Activated T-helper 17 cell treated with anti-CD3 and anti-CD28 coated beads, Interleukin-2, amount 50 U/mL, for 72 hours (primary cell): ENCODE measurements at places on chromosomes 6 and 20. TPM values are rescaled to one million over a fixed set of nuclear protein-coding genes. Genes with fewer than 3 reads are reported as not detected.

DNA sequence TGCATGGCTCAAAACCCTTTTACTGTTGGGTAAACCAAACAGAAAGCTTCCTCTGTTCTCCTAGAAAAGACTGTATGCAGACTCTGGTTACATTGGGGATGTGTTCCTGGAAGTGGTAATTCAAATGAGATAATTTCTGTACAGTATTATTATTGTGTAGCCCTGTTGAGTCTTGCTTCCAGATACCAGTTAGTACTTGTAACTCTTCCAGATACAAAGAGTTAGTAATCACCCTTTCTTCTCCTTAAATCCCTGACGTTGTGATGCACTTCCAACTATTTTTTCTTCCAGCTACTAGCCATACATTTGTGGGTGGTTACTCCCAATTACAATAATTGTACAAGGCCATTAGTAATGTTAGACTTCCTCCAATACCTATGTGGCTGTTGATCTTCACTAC lies 42.3 kb upstream of the GRIK2 start:
- no peaks in the 10 kb centered on the region for H3K4me1 ChIP-seq
- H3K27me3 ChIP-seq = no peaks in the 10 kb centered on the region

- no peak for ATAC-seq
- H3K4me1 ChIP-seq = peaks cover 20% of the 10 kb centered on the region
- no peaks in the 10 kb centered on the region for H3K36me3 ChIP-seq
- H3K27ac ChIP-seq = no peak overlapping the region
Observed at GRCh38 chr6:52547647-52548352, 29.1 kb downstream of the TRAM2 start.

Gene C6orf58
- total RNA-seq = not detected

DNA sequence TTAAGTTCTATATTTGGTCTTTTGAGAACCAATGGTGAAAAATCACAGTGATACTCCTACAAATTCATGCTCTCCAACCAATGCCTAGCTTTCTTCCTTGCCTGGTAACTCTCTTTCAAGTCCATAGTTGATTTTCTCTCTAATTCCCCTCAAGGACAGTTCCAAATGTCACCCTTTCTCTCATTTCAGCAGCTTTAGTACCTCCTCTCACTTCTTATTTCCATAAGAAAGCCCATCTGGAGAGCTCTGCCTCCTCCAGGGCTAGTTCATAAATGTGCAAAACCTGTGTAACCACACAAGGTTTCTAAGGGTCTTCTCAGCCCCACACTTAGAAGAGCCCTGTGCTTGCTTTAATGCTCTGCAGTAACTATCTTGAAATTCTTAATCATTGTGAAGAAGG lies 155.4 kb upstream of the PLCB4 start:
- ATAC-seq = no peak
- H3K4me3 ChIP-seq = no peak overlapping the region
- H3K4me1 ChIP-seq = no peaks in the 10 kb centered on the region
- no peak overlapping the region for H3K27ac ChIP-seq
- H3K27me3 ChIP-seq = no peaks in the 10 kb centered on the region

GRCh38 chr6:54037277-54037779 lies 73.9 kb upstream of the MLIP start:
- no peak overlapping the region for H3K4me3 ChIP-seq
- peaks cover 9% of the 10 kb centered on the region for H3K27me3 ChIP-seq
- no peaks in the 10 kb centered on the region for H3K4me1 ChIP-seq
- ATAC-seq = no peak
- H3K36me3 ChIP-seq = no peaks in the 10 kb centered on the region

GRCh38 chr6:133115946-133116345 lies 125.2 kb upstream of the EYA4 start:
- no peak for ATAC-seq
- no peak overlapping the region for H3K4me3 ChIP-seq
- H3K27me3 ChIP-seq = no peaks in the 10 kb centered on the region
- no peaks in the 10 kb centered on the region for H3K4me1 ChIP-seq
- no peak overlapping the region for H3K27ac ChIP-seq
- H3K36me3 ChIP-seq = no peaks in the 10 kb centered on the region

- no peaks in the 10 kb centered on the region for H3K4me1 ChIP-seq
- peaks cover 21% of the 10 kb centered on the region for H3K27me3 ChIP-seq
- ATAC-seq = no peak
- H3K27ac ChIP-seq = no peak overlapping the region
Observed at GRCh38 chr6:10451828-10452509, 37.1 kb upstream of the TFAP2A start.

DNA sequence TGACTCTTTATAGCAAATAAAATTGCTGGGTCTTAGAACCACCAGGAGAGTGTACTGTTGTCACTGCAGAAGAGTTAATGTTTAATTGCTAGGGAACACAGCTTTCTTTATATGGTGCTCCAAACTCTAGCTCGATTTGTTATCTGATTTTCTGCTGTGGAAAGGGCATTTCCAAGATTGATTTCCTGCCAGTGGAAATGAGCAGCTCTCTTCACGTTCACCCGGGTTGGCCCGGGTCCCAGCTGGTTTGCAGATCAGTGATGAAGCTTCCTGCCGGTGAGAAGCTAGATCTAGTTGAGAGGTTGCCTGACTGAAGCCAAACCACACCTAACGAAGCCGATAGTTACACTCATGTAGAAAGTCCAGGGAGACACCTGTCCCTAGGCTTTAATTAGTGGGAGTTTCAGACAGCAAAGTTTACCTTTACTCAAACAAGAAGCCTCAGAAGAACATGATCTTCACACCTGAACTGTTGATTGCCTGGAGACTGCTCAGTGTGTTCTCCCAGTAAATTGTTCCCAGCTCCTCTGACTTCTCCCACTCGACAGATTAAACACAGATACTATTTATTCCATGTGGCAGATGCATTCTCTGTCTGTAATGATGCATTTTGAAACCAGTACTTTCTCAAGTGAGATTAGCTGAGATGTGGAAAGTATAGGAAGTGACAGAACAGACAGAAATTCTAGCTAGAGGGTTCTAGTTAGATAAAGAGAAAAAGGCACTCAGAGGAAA lies 27.8 kb downstream of the PAQR8 start:
- peaks cover 63% of the 10 kb centered on the region for H3K4me1 ChIP-seq
- H3K36me3 ChIP-seq = no peaks in the 10 kb centered on the region
- peak overlapping the region; percentile 74 for H3K4me3 ChIP-seq
- H3K27ac ChIP-seq = peak overlapping the region; percentile 85

Gene RAD21L1
- total RNA-seq = not detected

DNA sequence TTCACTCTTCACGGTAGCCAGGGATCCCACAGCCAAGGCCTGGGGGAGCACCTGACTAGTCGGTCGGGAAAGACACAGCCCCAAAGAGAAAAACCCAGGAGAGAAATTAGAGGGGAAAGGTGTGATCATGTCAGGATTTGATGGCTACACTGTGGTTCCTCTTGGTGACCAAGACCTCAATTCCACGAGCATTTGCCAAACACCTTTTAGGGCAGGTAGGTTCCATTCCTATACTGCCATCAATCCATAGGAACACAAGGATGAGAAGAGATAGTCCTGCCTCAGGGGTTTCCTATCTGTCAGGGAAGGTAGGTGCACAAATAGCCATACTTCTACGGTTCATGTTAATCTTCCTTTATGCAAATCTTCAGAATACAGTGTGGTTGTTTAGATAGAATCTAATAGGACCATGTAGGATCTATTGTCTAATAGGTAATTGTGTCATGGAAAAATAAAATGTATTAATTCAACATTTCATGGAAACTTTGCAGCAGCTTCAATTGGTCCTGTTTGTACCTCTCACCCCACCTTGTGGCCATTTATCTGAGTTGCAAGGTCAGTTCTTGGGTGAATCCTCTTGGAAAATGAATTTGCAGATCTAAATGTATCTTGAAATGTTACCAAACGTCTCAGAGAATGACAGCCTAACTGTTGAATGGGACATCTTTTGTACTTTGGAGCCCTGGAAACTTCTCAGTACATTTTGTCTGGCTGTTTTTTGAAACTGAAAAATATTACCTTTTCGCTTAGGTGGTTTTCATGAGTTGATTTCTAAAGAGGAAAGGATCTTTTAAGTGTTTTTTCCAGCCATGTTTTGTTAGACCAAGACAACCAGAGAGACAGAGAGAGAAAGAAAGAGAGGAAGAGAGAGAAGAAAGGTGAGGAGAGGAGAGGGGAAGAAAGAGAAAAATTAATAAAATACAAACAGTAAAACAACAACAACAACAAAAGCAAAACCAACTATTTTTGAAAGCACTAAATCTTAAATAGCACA lies 33.7 kb upstream of the IYD start:
- no peaks in the 10 kb centered on the region for H3K36me3 ChIP-seq
- H3K27me3 ChIP-seq = peaks cover 9% of the 10 kb centered on the region

Gene C20orf202
- total RNA-seq = not detected

Gene RPS18
- total RNA-seq = 4,633 TPM

Gene ADGRF1
- total RNA-seq = not detected

- H3K4me3 ChIP-seq = no peak overlapping the region
- H3K27me3 ChIP-seq = no peaks in the 10 kb centered on the region
- ATAC-seq = no peak
- no peaks in the 10 kb centered on the region for H3K4me1 ChIP-seq
- no peak overlapping the region for H3K27ac ChIP-seq
- peaks cover 4% of the 10 kb centered on the region for H3K36me3 ChIP-seq
Observed at GRCh38 chr20:8627340-8628004, 441.4 kb upstream of the PLCB4 start.

Gene TENT5A
- 0.41 TPM for total RNA-seq

DNA sequence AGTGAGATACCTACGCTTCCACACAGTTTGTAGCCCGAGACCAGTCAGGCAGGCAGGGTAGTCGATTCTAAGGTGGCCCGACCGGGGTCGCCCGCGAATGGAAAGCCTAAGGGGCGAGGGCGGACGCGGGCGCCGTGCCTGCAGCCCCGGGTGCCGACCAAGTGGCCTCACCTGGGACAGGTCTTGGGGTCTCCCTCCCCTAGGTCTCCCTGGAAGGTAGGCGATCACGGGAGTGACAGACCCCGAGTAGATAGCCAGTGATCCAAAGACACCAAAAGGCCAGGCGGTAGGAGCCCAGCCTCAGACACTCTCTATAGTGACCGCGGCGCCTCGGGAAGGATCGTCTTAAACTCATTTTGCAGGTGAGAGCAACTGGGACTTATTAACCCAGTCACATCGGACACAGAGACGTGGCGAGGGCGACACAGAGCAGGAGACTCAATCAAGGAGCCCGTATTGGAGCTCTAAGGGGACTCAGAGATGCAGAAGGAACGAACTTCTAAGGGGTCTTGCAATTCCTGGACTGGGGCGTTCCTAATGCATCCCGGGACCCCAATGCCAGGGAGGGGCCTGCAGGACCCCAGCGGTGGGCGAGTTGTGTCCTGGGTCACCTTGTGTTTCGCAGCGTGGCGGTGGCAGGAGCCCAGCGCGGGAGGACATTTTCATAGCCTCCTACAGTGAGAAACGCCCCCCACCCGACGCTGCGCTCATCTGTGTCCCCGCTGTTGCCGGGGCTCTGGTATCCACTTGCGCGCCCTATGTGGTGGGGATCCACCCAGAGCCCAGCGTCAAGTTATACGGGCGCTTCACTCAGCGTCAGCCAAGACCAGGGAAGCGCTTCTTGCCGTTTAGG lies 2.1 kb upstream of the VSX1 start:
- H3K27me3 ChIP-seq = peaks cover 42% of the 10 kb centered on the region
- peaks cover 6% of the 10 kb centered on the region for H3K4me1 ChIP-seq
- no peak overlapping the region for H3K27ac ChIP-seq
- H3K36me3 ChIP-seq = peaks cover 5% of the 10 kb centered on the region
- peak overlapping the region; percentile 37 for H3K4me3 ChIP-seq
- ATAC-seq = no peak

DNA sequence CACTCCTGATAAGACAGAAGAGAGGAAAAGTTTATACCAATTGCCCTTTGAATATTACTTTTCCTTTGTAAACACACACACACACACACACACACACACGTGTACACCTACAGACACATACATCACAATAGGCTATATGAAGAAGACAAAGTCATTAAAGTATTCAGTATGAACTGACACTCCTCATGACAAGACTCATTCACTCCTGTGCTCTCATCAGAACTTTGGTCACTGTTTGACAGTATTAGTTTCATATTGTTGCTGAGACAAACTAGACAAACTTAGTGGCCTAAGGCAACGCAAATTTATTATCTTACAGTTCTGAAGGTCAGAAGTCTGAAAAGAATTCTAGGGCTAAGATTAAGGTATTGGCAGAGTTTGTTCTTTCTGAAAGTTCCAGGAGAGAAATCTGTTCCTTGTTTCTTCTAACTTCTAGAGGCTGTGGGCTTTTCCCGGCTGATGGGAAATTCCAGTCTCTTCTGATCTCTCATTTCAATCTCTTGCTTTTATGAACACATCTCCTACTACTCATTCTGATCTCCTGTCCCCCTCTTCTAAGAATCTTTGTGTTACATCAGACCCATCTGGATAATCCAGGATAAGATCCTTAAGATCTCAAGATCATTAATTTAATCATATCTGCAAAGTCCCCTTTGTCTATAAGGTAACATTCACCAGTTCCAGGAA lies 171.3 kb downstream of the HACE1 start:
- no peak overlapping the region for H3K4me3 ChIP-seq
- peak; percentile 80 for ATAC-seq
- no peaks in the 10 kb centered on the region for H3K27me3 ChIP-seq
- H3K36me3 ChIP-seq = no peaks in the 10 kb centered on the region
- H3K4me1 ChIP-seq = peaks cover 10% of the 10 kb centered on the region

- H3K27ac ChIP-seq = no peak within 1 kb of the TSS
- peak within 1 kb of the TSS; percentile 81 for H3K4me3 ChIP-seq
- H3K4me1 ChIP-seq = peaks cover 5% of the 10 kb centered on the region
- H3K36me3 ChIP-seq = no peaks in the 10 kb centered on the region
Observed at GRCh38 chr6:18122128-18123093, at the start of gene NHLRC1. TSS of gene NHLRC1 (minus strand) at chr6:18122677. CDS start at chr6:18122606, 71 bp downstream.

Gene CYP21A2
- 0.16 TPM for total RNA-seq

DNA sequence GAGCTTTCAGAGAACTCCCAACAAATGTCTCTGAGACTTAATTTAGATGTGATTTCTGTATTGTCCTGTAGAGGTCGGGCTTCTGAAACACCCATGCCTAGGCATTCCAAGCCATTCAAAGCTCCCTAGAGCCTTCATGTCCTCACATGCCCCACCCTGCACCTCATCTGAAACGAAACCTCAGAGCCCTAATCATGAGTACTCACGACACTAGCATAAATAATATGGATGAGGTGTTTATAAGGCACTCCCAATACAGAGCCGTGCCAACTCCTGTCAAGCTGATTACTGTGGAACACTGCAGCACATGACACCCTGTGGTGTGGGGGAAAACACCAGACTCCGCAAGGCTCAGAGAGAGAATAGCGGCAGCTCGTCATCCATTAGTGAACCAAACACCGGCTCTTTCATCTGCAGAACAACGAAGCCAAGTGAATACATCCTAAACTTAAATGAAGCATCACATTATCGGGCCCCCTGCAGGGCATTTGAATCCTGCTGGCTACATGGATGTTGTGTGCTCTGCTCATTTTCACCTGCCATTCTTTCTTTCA lies 83.8 kb downstream of the FNDC1 start:
- no peak overlapping the region for H3K27ac ChIP-seq
- no peaks in the 10 kb centered on the region for H3K36me3 ChIP-seq
- ATAC-seq = peak; percentile 59
- H3K4me1 ChIP-seq = no peaks in the 10 kb centered on the region
- no peak overlapping the region for H3K4me3 ChIP-seq
- H3K27me3 ChIP-seq = peaks cover 7% of the 10 kb centered on the region

DNA sequence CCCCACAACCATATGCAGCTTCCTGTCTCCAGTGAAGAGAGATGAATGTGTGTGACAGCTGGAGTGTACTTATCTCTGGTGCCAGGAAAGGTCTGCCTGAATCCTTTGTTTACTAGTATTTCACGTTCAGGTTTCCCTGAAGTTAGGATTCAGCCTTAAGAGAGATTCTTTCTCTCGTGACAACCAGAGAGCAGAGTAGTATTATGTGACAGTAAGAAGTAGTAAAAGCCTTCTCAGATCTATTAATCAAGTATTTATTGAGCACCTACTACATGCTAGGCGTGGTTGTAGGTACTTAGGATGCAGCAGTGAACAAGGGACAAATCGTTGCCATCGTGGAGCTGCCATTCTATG lies 949 bp downstream of the KIFC1 start:
- H3K4me1 ChIP-seq = peaks cover 33% of the 10 kb centered on the region
- H3K27ac ChIP-seq = peak overlapping the region; percentile 92
- H3K36me3 ChIP-seq = peaks cover 54% of the 10 kb centered on the region
- no peaks in the 10 kb centered on the region for H3K27me3 ChIP-seq
- ATAC-seq = no peak
